Right atrium auricular region (tissue), 2 donors: ENCODE measurements at places on chromosomes 13 and 19. TPM values are rescaled to one million over a fixed set of nuclear protein-coding genes. Genes with fewer than 3 reads are reported as not detected.

The ZNF575 gene
- not detected for total RNA-seq

The CRTC1 gene
- total RNA-seq = 5.8 TPM

DNA sequence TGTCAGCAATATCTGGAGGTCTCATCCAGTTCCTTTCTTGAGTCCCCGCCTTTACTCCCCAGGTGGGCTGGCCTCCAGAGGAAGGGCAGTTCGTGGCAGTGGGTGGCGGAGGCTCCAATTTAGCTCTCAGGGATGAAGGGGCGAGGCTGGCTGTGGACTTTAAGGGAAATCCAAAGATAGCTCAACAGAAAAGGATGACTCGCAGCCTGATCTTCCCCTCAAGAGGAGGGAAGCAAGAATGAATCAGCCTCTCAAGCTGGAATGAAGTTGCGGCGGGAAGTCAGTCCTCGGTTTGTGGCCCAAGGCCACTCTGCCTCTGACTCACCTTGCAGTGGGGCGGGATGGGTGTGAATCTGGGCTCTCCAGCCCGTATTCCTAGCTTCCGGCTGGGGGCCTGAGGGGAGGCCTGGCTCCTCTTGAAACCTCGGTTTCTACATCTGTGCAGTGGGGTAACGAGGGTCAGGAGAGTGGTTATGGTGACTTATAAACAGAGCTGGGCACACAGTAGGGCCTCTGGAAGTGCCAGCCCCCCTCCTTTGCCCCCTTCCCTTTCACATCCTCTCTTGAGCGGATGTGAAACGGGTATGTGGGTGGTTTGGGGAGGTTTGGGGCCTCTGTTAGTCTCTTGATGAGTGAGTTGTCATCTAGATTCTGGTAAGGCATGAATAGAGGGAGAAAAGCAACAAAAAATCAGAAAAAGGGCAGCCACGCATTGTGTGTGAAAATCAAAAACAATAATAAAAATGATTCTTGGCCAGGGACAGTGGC, 10.5 kb upstream of the SMG9 start:
- DNase-seq = peak; percentile 93

DNA sequence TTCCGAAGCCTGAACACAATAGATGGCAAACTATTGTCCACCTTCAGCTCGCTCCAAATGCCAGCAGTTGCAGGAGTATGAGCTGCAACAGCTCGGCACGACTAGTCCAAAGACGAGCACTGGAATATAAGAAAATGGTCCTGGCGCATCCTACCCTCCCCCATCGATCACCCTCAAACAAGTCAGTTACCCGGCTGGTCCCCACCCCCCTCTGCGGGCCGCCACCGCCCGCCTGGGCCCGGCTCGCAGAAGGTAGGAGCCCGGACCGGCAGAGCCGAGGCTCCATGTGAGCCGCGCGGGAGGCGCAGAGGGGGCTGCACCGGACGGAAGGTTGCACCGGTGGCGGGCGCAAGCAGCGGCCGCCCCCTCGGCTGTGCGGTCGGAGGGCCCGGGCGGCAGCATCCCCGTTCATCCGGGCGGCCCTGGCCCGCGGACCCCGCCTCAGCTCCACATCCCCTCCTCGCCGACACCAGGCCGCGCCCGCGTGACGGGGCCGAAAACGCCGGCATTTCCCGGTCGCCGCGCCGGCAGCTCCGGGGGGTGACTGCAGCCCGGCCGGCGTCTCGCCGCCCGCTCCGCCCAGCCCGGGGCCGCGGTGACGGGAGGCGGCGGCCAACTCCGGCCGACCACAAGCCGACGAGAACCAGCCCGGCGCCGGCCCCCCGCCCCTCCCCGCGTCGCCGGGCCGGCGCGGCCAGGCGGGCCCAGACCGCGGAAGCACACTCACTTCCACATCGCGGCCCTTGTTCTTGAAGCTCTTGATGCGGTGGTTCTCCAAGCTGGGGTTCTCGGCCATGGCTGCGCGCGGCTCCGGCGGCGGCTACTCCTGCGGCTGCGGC, 552 bp downstream of the KPNA3 start:
- no peak for DNase-seq

DNA sequence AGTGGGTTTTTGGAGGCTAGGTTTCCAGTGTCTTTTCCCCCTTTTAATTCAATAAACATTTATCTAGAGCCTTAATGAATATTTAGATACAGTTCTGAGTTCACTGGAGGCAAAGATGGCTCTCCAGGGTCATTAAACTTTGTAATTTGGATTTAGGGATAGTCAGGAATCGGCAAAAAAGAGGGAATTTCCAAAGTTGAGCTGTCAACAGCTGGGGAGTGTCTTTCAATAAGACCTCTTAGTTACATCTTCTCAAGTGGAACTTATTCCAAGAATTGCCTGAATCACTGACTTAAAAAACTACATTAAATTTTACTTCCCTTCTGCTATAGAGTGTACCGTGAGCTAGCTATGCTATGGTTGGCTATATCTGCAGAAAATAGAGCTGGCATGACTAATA, 2.0 kb downstream of the LRCH1 start:
- DNase-seq = no peak
